ENCODE measurements at places on chromosomes 7 and 10. TPM values are rescaled to one million over a fixed set of nuclear protein-coding genes. Genes with fewer than 3 reads are reported as not detected.

Gene LIPM
- total RNA-seq: not detected

Gene HABP2
- total RNA-seq: not detected

Gene PNLIP
- not detected for total RNA-seq

Gene MKX
- 0.42 TPM for total RNA-seq

GRCh38 chr10:69201045-69201444 is 19.1 kb upstream of the HKDC1 start:
- H3K36me3 ChIP-seq: no peaks in the 10 kb centered on the region
- no peaks in the 10 kb centered on the region for H3K4me1 ChIP-seq
- H3K27ac ChIP-seq: no peak overlapping the region
- no peak for DNase-seq
- no peak overlapping the region for H3K4me3 ChIP-seq

- no peaks in the 10 kb centered on the region for H3K4me1 ChIP-seq
- DNase-seq: no peak
- no peaks in the 10 kb centered on the region for H3K27me3 ChIP-seq
- H3K36me3 ChIP-seq: no peaks in the 10 kb centered on the region
These were observed 9.3 kb upstream of the PNLIPRP3 start for GRCh38 chr10:116418389-116418788.

- DNase-seq: no peak
- H3K4me1 ChIP-seq: no peaks in the 10 kb centered on the region
- no peaks in the 10 kb centered on the region for H3K27me3 ChIP-seq
These were observed 44.3 kb upstream of the ZC3HAV1 start for GRCh38 chr7:139153832-139154231.

- H3K27me3 ChIP-seq: peaks cover 8% of the 10 kb centered on the region
- H3K36me3 ChIP-seq: peaks cover 4% of the 10 kb centered on the region
- no peak overlapping the region for H3K4me3 ChIP-seq
- peaks cover 18% of the 10 kb centered on the region for H3K4me1 ChIP-seq
These were observed 477.9 kb downstream of the RPS24 start for GRCh38 chr10:78511324-78512204.

DNA sequence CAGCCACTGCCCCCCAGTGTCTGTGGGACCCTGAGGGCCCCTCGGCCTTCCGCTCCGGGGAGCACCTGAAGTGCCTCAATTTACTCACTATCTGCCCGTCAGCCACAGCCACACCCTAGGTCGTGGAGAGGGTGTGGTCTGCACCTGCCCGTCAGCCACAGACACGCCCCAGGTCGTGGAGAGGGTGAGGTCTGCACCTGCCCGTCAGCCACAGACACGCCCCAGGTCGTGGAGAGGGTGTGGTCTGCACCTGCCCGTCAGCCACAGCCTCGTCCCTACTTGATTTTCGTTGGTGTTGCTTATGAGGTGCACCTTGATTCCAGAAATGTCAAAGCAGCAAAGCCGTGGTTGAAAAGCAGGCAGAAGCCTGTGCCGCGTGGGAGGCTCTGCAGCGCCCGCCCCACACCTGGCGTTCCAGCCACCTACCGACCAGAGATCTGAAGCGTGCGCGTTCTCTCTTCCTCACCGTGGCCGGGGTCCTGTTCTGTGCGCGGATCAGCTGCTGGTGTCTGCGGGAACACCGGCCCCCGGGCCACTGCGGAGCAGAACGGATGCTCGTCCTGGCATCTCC is 101.6 kb downstream of the DYNC2I1 start:
- H3K4me3 ChIP-seq: peak overlapping the region; percentile 61
- peaks cover 3% of the 10 kb centered on the region for H3K4me1 ChIP-seq
- no peak for DNase-seq
- H3K36me3 ChIP-seq: no peaks in the 10 kb centered on the region
- no peaks in the 10 kb centered on the region for H3K27me3 ChIP-seq
- no peak overlapping the region for H3K27ac ChIP-seq

GRCh38 chr10:7788639-7789286 is 786 bp downstream of the ATP5F1C start:
- peaks cover 7% of the 10 kb centered on the region for H3K4me1 ChIP-seq
- peak overlapping the region; percentile 84 for H3K27ac ChIP-seq
- H3K27me3 ChIP-seq: peaks cover 5% of the 10 kb centered on the region

DNA sequence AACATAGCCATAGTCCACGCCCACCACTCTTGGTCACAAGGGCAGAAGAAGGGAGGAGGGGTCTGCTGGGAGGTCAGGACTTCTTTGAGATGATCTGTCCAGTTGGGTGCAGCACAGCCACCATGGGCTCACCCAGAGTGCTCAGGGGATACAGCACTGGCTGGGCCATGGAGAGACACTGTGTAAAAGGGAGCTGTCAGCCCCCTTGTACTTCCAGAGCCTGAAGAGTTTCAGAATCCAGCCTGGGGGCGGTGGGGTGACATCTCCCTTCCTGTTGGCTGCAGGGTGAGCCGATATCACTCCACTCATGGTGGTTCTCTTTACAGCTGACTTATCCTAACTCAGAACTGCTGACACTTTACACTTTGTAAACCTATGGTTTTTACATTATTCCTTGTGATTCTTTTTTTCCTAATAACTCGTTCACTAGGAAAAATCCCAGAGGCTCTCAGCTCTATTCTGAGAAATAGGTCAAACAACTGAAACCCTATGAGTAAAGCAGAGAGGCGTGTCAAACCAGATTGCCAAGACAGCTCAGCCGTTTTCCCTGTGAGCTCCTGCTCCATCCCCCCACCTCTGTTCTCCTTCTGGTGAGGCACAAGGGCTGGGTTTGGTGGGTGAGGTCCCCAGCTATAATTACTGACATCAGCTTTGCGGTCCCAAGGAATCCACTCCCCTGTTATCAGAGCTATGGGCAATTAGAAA is 3.2 kb upstream of the MRPS24 start:
- H3K4me3 ChIP-seq: no peak overlapping the region
- H3K27ac ChIP-seq: no peak overlapping the region
- H3K4me1 ChIP-seq: peaks cover 12% of the 10 kb centered on the region
- H3K27me3 ChIP-seq: peaks cover 7% of the 10 kb centered on the region
- DNase-seq: no peak

DNA sequence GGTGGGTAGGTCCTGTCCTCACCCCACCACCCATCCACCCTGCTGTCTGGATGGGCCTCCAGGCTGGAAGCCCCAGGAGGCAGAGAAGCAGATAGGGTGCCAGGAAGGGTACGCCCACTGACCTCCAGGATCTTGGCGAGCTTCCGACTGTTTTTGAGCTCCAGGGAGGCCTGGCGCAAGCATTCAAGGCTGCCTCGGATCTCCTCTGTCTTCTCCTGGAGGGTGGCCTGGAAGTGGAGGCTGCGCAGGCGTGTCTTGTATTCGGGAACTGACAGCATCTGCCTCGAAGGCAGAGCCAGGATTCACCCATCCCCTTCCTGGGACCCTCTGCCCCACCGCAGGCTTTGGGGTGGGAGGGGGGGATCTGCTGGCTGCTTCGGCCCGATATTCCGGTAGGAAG is 48.4 kb downstream of the GRID2IP start:
- H3K4me3 ChIP-seq: no peak overlapping the region
- H3K4me1 ChIP-seq: no peaks in the 10 kb centered on the region
- H3K27me3 ChIP-seq: peaks cover 8% of the 10 kb centered on the region
- peaks cover 5% of the 10 kb centered on the region for H3K36me3 ChIP-seq
- no peak for DNase-seq
- no peak overlapping the region for H3K27ac ChIP-seq

GRCh38 chr10:484441-484924 is 205.0 kb downstream of the DIP2C start:
- peaks cover 11% of the 10 kb centered on the region for H3K36me3 ChIP-seq
- H3K4me3 ChIP-seq: no peak overlapping the region
- no peak overlapping the region for H3K27ac ChIP-seq
- DNase-seq: no peak
- peaks cover 29% of the 10 kb centered on the region for H3K4me1 ChIP-seq

DNA sequence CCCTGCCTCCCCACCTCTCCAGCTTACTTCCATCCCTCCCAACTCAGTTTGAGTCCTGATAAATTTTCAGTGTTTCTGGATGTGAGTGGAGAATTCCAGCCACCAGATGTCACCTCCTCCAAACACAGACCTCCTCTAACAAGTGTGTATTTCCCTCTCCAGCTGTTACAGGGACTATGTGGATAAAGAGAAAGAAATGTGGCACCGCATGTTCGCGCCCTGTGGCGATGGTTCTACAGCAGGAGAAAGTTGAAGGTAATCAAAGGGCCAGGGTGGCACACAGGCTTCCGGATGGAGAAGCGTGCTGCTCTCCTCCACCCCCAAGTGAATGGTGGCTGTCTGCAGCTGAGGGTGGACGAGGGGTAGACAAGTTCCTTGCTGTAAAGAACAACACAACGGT is 14.7 kb downstream of the FKBP6 start:
- no peaks in the 10 kb centered on the region for H3K36me3 ChIP-seq
- DNase-seq: no peak
- no peak overlapping the region for H3K4me3 ChIP-seq
- H3K27me3 ChIP-seq: no peaks in the 10 kb centered on the region

- H3K4me1 ChIP-seq: peaks cover 1% of the 10 kb centered on the region
- no peak overlapping the region for H3K4me3 ChIP-seq
- no peaks in the 10 kb centered on the region for H3K27me3 ChIP-seq
- H3K36me3 ChIP-seq: no peaks in the 10 kb centered on the region
- no peak overlapping the region for H3K27ac ChIP-seq
These were observed 90.6 kb downstream of the USP6NL start for GRCh38 chr10:11520892-11521291.

DNA sequence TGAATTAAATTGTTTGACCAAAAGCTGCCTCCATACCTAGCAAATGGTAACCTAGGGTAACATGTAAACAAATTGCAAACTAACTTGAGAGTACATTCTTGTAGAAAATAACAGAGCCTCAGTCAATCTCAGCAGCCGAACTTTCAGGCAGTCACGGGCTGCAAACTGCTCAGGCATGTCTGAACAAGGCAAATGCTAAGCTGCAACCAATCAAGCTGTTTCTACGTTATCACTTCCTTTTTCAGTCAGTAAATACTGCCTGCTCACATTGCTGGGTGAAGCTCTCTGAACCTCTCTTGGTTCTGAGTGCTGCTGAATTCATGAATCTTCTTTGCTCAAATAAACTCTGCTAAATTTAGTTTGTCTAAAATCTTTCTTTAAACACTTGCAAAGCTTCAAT is 1212.4 kb downstream of the SORCS1 start:
- no peaks in the 10 kb centered on the region for H3K36me3 ChIP-seq
- no peak for DNase-seq
- no peak overlapping the region for H3K27ac ChIP-seq
- H3K4me1 ChIP-seq: peaks cover 14% of the 10 kb centered on the region
- H3K4me3 ChIP-seq: no peak overlapping the region

- H3K36me3 ChIP-seq: no peaks in the 10 kb centered on the region
- H3K27ac ChIP-seq: no peak overlapping the region
- DNase-seq: no peak
These were observed 25.9 kb upstream of the PANK1 start for GRCh38 chr10:89670926-89671325.

- no peak overlapping the region for H3K27ac ChIP-seq
- peaks cover 10% of the 10 kb centered on the region for H3K4me1 ChIP-seq
- peaks cover 10% of the 10 kb centered on the region for H3K27me3 ChIP-seq
- H3K36me3 ChIP-seq: no peaks in the 10 kb centered on the region
These were observed 44.1 kb upstream of the CNPY1 start for GRCh38 chr7:155590215-155591018.

DNA sequence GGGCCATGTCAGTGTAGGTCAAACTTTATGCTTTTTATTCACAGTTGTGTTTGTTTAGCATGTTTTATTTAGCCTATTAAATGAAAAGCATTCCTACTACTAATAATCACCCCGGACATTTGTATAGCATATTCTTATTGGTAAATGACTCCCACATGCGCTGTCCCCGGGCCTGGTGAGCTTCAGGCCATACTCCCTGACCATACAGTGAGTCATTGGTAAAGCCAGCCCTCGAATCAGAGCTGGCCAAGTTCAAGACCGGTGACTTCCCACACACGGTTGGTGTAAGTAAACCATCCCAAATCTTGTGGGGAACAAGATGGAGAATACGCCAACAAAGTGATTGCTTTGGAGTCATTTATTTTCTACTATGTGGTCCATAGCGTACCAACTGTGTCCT is 238.7 kb upstream of the TCF7L2 start:
- H3K27ac ChIP-seq: no peak overlapping the region
- peaks cover 2% of the 10 kb centered on the region for H3K27me3 ChIP-seq
- H3K4me3 ChIP-seq: no peak overlapping the region
- H3K36me3 ChIP-seq: no peaks in the 10 kb centered on the region
- no peak for DNase-seq

- H3K4me1 ChIP-seq: no peaks in the 10 kb centered on the region
- DNase-seq: no peak
- H3K4me3 ChIP-seq: no peak overlapping the region
These were observed 33.6 kb downstream of the LMOD2 start for GRCh38 chr7:123689250-123689649.

DNA sequence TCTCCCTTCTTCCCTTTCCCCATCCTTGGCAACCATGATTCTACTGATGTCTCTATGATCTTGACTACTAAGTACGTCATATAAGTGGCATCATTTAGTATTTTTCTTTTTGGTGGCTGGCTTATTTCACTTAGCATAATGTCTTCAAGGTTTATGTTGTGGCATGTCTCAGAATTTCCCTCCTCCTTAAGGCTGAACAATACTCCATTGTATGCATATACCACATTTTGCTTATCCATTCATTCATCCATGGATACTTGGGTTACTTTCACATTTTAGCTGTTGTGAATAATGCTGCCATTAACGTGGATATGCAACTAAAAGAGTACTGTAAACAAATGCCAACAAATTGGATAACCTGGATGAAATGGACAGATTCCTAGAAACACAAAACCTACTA is 60.8 kb downstream of the BMPR1A start:
- no peak overlapping the region for H3K4me3 ChIP-seq
- H3K4me1 ChIP-seq: peaks cover 4% of the 10 kb centered on the region
- no peaks in the 10 kb centered on the region for H3K27me3 ChIP-seq
- no peak for DNase-seq
- H3K36me3 ChIP-seq: no peaks in the 10 kb centered on the region

DNA sequence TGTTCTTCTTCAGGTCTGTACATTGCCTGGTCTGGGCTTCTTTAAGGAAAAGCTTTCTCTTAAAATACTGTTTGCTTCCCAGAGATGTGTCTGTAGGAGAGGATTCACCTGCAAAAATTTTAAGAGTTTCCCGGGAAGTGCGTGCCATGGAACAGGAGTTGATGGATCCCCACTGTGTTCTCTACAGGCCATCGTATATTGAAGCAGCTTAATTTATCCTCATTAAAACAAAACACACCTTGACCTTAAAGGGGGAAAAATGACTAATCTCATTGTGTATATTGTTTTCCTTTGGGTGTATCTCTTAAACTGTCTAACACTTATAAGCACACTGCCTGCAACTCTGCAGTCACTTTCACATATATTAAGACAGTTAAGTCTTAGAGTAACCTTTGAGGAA is 111.4 kb downstream of the ST7 start:
- H3K27me3 ChIP-seq: no peaks in the 10 kb centered on the region
- H3K4me1 ChIP-seq: peaks cover 23% of the 10 kb centered on the region
- H3K36me3 ChIP-seq: no peaks in the 10 kb centered on the region

GRCh38 chr7:1058821-1059199 is 14.5 kb downstream of the GPR146 start:
- H3K27me3 ChIP-seq: peaks cover 10% of the 10 kb centered on the region
- DNase-seq: no peak
- H3K36me3 ChIP-seq: no peaks in the 10 kb centered on the region
- peak overlapping the region; percentile 34 for H3K4me3 ChIP-seq
- H3K4me1 ChIP-seq: peaks cover 12% of the 10 kb centered on the region
- peak overlapping the region; percentile 64 for H3K27ac ChIP-seq

- no peak for DNase-seq
- peaks cover 5% of the 10 kb centered on the region for H3K27me3 ChIP-seq
- H3K4me3 ChIP-seq: no peak overlapping the region
- no peak overlapping the region for H3K27ac ChIP-seq
These were observed 61.0 kb downstream of the TRUB1 start for GRCh38 chr10:114998993-114999392.

- peaks cover 6% of the 10 kb centered on the region for H3K27me3 ChIP-seq
- H3K36me3 ChIP-seq: no peaks in the 10 kb centered on the region
- no peak overlapping the region for H3K4me3 ChIP-seq
These were observed 230.6 kb upstream of the GRB10 start for GRCh38 chr7:51013218-51013786.

All from glutamatergic neuron (in vitro differentiated cells).